ENCODE measurements at places on chromosomes 3 and 15.
A peak's percentile ranks its signal among the peaks of the same experiment; 100 is the strongest.

DNA sequence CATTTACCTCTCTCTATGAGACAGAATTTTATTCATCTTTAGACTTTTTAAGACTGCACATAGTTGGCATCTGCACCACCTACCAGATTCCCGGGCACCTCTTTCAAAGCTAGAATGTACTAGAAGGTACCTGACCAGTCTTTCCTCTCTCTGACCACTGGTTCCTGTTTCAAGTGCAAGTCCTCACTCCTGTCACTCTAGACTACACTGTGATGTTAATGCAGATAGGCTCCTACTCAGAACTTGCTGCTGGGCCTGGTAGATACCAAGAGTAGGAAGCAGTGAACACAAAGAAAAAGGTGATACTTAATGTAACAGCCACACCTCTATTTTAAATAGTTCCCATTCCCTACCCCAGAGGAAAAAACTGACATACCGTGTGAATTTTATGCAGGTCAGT is 8.1 kb upstream of the TCAIM start:
- DNase-seq, result no peak

- DNase-seq, result peak; percentile 44
Observed at GRCh38 chr3:4656059-4656458, 162.9 kb downstream of the ITPR1 start.

DNA sequence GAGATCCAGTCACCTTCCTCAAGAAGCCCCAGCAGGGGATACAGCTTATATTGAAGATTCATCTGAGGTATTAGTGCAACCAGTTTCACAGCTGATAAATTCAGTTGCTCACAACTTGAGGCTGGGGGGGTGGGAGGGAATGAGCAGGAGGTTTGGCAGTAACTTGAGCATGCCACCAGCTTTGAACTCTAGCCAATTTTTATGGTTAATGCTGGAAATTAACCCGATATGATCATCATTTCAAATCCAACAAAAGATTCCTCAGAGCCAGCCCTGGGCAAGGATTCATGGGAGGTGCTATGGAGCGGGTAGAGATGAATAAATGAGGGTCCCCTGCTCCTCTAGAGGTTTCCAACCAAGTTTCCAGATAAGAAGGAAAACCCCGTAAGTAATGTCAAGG is 73.1 kb upstream of the HES1 start:
- no peak for DNase-seq

- DNase-seq, result no peak
Observed at GRCh38 chr3:35737527-35737926, 98.2 kb downstream of the ARPP21 start.

DNA sequence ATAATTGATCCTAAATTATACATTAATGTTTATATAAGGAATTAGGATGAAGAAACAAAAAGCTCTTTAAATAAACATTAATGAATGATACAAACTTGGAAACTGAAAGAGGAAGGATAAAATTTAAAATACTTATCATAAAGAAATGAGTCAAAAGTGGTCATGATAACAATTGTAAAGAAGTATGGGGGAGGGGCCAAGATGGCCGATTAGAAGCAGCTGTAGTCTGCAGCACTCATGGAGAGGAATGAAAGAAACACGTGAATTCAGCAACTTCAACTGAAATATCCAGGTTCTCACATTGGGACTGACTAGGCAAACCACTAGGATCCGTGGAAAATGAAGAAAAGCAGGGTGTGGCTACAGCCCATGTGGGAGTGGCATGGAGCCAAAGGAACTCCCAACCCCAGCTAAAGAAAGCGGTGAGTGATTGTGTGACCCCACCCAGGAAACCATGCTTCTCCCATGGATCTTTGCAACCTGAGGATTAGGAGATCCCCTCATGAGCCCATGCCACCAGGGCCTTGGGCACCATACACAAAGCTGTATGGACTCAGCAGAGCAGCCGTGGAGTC is 13.1 kb upstream of the CP start:
- no peak for DNase-seq

GRCh38 chr3:23944007-23944783 is 891 bp upstream of the NR1D2 start:
- DNase-seq, result no peak

GRCh38 chr3:1943395-1944118 is 155.1 kb upstream of the CNTN4 start:
- DNase-seq, result no peak

GRCh38 chr3:60933824-60934223 is 317.4 kb downstream of the FHIT start:
- DNase-seq, result no peak

Data from AG04450 (cell line).